ENCODE measurements at places on chromosomes 1 and 21.
A peak's percentile ranks its signal among the peaks of the same experiment; 100 is the strongest.

- H3K27me3 ChIP-seq: no peaks in the 10 kb centered on the region
- peak; percentile 61 for DNase-seq
- no peaks in the 10 kb centered on the region for H3K36me3 ChIP-seq
- no peak overlapping the region for H3K4me3 ChIP-seq
Measured at GRCh38 chr1:182608845-182609610, 4.8 kb upstream of the RGS16 start.

- peak; percentile 52 for DNase-seq
- H3K4me3 ChIP-seq: no peak overlapping the region
- no peaks in the 10 kb centered on the region for H3K4me1 ChIP-seq
- no peaks in the 10 kb centered on the region for H3K36me3 ChIP-seq
Measured at GRCh38 chr1:196355206-196355786, 252.9 kb downstream of the KCNT2 start.

DNA sequence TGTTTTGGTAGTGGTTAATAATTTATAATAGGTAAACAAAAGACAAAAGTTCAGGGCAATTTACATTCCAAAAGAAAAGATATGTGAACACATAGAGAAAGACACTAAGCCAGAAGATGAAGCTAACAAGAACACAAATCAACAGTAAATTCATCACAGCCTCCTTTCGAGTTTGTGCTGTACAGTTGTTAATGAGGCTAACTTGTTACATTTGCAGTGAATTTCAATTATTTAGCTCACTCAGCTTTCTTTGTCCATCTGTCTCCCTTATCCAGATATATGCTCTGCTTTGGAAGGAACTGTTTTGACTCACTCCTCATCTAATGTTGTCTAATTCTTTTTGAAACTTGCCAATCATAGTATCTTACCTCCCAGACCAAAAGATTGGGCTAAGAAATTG lies 423.3 kb upstream of the OLFM3 start:
- H3K4me1 ChIP-seq: no peaks in the 10 kb centered on the region
- H3K4me3 ChIP-seq: no peak overlapping the region
- no peaks in the 10 kb centered on the region for H3K27me3 ChIP-seq
- no peaks in the 10 kb centered on the region for H3K36me3 ChIP-seq

GRCh38 chr1:110763149-110763548 lies 88.4 kb upstream of the KCNA3 start:
- no peaks in the 10 kb centered on the region for H3K27me3 ChIP-seq
- H3K4me1 ChIP-seq: no peaks in the 10 kb centered on the region
- H3K27ac ChIP-seq: no peak overlapping the region
- H3K36me3 ChIP-seq: no peaks in the 10 kb centered on the region

DNA sequence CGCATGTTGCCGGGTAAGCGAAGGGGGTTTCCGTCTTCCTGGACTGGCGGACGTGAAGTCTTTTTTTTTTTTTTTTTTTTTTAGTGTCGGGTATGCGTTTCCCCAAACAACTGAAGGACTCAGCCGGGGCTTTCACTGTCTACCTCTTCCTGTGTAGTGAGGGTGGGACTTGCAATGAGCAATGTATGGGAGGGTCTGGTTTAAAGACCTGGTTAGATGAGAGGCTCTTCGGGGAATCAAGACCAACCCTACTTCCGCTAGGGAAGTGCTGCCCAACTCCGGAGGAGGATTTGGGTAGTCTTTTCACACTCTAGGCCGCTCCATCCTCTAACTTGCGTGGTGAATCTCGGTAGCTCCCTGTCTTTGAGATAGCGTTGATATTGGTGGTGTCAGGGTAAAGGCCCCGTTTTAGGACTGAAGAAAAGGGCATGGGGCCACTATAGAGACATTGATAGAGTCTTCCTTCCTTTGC lies 754 bp downstream of the PRRC2C start:
- peak overlapping the region; percentile 100 for H3K4me3 ChIP-seq
- peaks cover 7% of the 10 kb centered on the region for H3K36me3 ChIP-seq
- DNase-seq: peak; percentile 74
- H3K27me3 ChIP-seq: no peaks in the 10 kb centered on the region
- H3K27ac ChIP-seq: peak overlapping the region; percentile 98

- no peaks in the 10 kb centered on the region for H3K36me3 ChIP-seq
- no peak for DNase-seq
- no peak overlapping the region for H3K27ac ChIP-seq
- H3K4me3 ChIP-seq: no peak overlapping the region
- peaks cover 47% of the 10 kb centered on the region for H3K27me3 ChIP-seq
- no peaks in the 10 kb centered on the region for H3K4me1 ChIP-seq
Measured at GRCh38 chr1:165443539-165444311, 1.2 kb downstream of the RXRG start.

GRCh38 chr1:8408151-8408839 lies 90.4 kb downstream of the SLC45A1 start:
- peak overlapping the region; percentile 80 for H3K27ac ChIP-seq
- peak overlapping the region; percentile 19 for H3K4me3 ChIP-seq
- H3K27me3 ChIP-seq: no peaks in the 10 kb centered on the region
- H3K36me3 ChIP-seq: peaks cover 15% of the 10 kb centered on the region
- H3K4me1 ChIP-seq: peaks cover 61% of the 10 kb centered on the region

DNA sequence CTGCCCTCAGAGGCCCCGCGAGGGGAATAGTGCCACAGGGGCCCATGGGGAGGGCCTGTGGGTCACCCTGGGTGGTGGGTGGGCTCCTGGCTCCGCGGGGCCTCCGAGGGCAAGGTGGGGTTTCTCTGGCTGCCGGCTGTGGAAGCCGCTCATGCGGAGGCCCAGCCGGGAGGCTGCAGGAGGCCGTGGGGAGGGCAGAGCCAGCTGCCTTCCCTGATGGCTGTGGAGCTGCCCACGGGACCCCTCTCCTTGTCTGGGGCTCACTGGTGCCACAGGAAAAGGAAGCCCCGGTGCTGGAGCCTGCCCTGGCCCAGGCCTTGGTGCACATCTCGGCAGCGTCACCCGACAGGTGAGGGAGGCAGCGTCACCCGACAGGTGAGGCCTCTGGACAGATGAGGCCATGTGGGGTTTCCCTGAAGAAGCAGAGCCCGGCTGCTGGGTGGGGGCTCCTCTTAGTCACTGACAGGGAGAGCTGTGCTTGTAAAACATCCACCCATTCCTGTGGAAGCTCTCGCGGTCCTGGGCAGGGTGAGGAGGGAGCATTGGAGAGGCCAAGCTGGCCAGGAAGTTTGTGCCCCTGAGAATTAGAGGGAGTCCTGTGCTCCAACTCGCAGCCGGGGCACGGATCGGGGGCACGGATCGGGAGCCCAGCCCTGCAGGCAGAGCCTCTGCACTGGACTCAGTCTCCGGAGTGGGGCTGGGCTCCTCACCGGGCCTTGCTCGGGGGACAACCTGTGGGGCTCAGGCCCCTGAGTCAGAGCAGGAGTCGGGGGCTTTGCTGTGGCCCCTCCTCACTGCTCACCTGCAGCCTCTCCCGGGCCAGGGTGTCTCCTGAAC lies 6.1 kb downstream of the MIB2 start:
- H3K36me3 ChIP-seq: no peaks in the 10 kb centered on the region
- no peaks in the 10 kb centered on the region for H3K27me3 ChIP-seq
- DNase-seq: no peak
- H3K4me1 ChIP-seq: peaks cover 6% of the 10 kb centered on the region

DNA sequence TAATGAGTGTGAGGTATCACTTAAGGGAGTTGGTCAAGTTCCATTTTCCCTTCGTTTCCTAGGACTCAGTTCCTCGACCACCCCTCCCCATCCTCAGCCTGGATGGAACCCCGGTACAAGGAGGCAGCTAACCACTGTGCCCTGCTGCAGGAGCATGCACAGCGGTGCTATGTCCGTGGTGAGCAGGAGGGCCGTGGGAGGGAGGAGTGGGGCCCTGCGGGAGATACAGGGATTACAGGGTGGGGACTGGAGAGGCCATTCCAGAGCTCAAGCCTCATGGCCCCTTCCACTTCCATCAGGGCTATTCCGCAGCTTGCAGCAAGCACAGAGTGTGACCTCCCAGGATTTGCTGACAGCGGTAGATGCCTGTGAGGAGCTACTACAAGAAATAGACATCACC lies 25.8 kb downstream of the HYI start:
- H3K27ac ChIP-seq: no peak overlapping the region
- no peak overlapping the region for H3K4me3 ChIP-seq
- H3K4me1 ChIP-seq: no peaks in the 10 kb centered on the region

- H3K36me3 ChIP-seq: no peaks in the 10 kb centered on the region
- peak; percentile 59 for DNase-seq
- no peaks in the 10 kb centered on the region for H3K4me1 ChIP-seq
- H3K4me3 ChIP-seq: no peak overlapping the region
- no peak overlapping the region for H3K27ac ChIP-seq
Measured at GRCh38 chr1:200971955-200972711, 51.4 kb downstream of the KIF21B start.

- no peak for DNase-seq
- no peaks in the 10 kb centered on the region for H3K4me1 ChIP-seq
- H3K27ac ChIP-seq: no peak overlapping the region
- 0 out of 2 replicates have a peak, but pooled peaks cover 6% of the 10 kb centered on the region for H3K27me3 ChIP-seq
- H3K4me3 ChIP-seq: no peak overlapping the region
Measured at GRCh38 chr1:220344745-220345144, 72.5 kb upstream of the RAB3GAP2 start.

GRCh38 chr21:26154753-26155152 lies 15.8 kb downstream of the APP start:
- no peak overlapping the region for H3K4me3 ChIP-seq
- H3K27me3 ChIP-seq: no peaks in the 10 kb centered on the region
- peaks cover 10% of the 10 kb centered on the region for H3K4me1 ChIP-seq
- no peak overlapping the region for H3K27ac ChIP-seq
- H3K36me3 ChIP-seq: no peaks in the 10 kb centered on the region
- DNase-seq: no peak

GRCh38 chr1:3106216-3106615 lies 37.2 kb downstream of the PRDM16 start:
- H3K27me3 ChIP-seq: peaks cover 16% of the 10 kb centered on the region
- no peak for DNase-seq
- no peak overlapping the region for H3K4me3 ChIP-seq
- H3K4me1 ChIP-seq: no peaks in the 10 kb centered on the region
- no peaks in the 10 kb centered on the region for H3K36me3 ChIP-seq

GRCh38 chr21:24781146-24781545 lies 826.1 kb downstream of the MRPL39 start:
- H3K4me3 ChIP-seq: no peak overlapping the region
- no peak overlapping the region for H3K27ac ChIP-seq
- H3K4me1 ChIP-seq: no peaks in the 10 kb centered on the region
- no peak for DNase-seq
- H3K27me3 ChIP-seq: no peaks in the 10 kb centered on the region
- H3K36me3 ChIP-seq: no peaks in the 10 kb centered on the region

DNA sequence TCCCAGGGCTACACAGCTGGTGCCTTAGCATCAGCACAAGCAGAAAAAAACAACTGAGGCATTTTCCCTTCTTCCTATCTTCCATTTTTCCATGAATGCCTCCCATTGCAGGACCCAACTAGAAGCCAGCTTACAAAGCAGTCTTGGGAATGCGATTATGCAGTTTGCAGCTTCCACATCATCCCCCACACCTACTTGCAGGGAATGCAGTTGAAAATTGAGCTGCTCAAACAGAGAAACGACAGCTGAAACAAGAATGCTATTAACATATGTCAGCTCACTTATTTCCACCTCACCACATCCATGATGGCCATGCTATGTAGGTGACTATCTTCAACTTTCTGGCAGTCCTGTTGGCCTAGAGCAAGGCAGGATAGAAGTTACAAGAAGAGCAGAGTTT lies 150.6 kb upstream of the KCTD3 start:
- H3K4me1 ChIP-seq: no peaks in the 10 kb centered on the region
- H3K27me3 ChIP-seq: no peaks in the 10 kb centered on the region
- no peaks in the 10 kb centered on the region for H3K36me3 ChIP-seq
- no peak for DNase-seq
- H3K4me3 ChIP-seq: no peak overlapping the region
- no peak overlapping the region for H3K27ac ChIP-seq

DNA sequence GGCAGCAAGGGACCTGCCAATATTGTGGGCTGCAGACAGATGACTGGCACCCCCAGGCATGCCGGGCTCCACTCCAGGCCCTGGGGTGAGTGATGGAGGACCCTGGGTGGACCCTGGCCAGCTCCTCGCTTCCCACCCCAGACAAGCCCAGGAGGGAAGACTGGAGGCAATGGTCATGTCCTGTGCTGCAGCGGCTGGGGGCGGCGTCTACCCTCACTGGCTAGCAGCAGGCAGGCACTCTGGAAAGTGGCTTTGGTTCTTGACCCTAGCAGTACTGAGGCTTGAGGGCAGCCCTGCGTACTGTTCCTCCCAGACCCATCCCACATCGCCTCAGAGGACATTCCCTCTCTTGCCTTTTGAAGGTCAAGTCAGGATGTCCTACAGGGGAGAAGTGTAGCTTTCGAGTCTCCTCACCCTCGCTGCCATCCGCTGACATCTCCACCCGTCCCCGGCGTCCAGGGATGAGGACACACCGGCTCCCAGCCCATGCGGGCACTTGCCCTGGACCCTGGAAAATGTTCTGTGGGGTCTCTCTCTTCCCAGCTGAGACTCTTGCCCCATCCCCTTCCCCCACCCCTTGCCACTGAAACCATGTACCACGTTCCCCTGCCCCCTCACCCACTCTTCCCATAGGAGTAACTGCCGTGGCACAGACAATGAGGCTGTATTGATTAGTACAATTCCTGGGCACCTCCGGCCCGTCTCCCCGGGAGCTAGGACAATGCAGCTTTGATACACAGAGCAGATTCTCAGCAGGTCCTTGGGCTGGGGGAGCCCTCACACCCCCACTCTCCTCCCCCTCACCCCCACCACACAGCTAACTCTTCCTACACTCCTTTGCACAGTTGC lies 15.0 kb downstream of the SLC6A9 start:
- H3K4me1 ChIP-seq: no peaks in the 10 kb centered on the region
- DNase-seq: no peak
- no peak overlapping the region for H3K4me3 ChIP-seq
- H3K27ac ChIP-seq: no peak overlapping the region

GRCh38 chr1:81119319-81119718 lies 681.4 kb upstream of the ADGRL2 start:
- H3K36me3 ChIP-seq: no peaks in the 10 kb centered on the region
- DNase-seq: no peak
- H3K4me3 ChIP-seq: no peak overlapping the region

DNA sequence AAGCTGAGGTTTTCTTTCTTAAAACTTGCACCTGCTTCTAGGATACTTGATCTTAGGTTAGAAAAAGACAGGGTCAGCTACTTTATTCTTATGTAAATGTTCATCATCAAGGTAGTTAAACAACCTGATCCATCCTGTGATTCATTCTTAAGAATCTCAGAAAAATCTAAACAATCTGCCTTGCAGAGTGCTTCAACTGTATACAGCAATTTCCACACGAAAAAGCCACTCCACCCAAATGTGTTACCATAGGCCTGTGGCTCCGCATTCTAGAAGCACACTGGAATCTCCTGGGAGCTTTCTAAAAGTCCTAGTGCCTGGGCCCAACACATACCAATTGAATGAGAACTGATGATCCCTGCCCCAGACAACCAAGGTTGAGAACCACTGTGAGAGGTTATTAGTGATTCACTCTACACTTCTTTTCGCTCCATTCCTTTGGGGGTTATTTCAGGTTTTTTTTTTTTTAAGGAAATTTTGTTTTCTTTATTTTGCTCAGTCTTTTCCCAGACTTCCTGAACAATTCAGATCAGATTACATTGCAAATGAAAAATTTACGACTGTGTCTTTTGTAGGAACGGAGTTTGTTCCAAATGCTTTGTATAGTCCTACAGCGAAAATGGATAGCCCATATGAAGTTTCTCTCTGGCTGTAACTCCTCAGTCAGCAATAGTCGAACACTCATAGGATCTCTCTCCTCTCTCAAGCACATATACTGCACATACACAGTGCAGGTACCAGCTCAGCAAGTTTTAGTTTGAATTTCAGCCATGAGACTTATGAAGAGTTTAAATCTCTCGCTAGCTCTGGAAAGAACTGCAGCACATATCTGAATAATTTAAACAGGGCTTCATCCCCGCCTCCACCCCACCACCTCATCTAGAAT lies 16.1 kb downstream of the SMYD2 start:
- H3K4me3 ChIP-seq: peak overlapping the region; percentile 23
- peaks cover 28% of the 10 kb centered on the region for H3K4me1 ChIP-seq
- H3K27ac ChIP-seq: peak overlapping the region; percentile 60
- H3K36me3 ChIP-seq: no peaks in the 10 kb centered on the region
- H3K27me3 ChIP-seq: no peaks in the 10 kb centered on the region

Measured in GM23248 (cell line).